ENCODE measurements at places on chromosomes 1 and 21.

- H3K36me3 ChIP-seq = no peaks in the 10 kb centered on the region
- H3K27me3 ChIP-seq = no peaks in the 10 kb centered on the region
- no peak for DNase-seq
- H3K4me1 ChIP-seq = peaks cover 32% of the 10 kb centered on the region
Measured at GRCh38 chr1:70211541-70211940, 6.2 kb upstream of the LRRC40 start.

GRCh38 chr1:95035536-95035935 lies 37.2 kb downstream of the ALG14 start:
- no peak for DNase-seq
- no peak overlapping the region for H3K27ac ChIP-seq
- no peak overlapping the region for H3K4me3 ChIP-seq

DNA sequence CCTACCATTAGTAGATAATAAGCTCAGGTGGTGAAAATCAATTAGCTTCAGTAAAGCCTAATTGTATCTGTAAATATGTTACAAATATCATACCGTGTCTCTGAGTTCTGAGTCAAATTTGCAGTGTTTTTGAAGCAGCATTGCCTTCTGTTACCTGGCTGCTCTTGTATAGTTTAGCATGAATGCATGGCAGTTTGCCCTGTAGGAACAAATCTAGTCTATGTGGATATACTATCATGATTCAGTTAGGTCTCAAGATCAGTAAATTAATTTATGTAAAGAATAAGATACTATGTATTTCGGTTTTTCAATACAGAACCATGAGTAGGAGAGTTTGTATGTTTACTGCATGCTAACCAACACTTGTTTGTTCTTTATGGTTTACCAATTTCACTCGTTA lies 240.6 kb upstream of the C1orf105 start:
- H3K4me3 ChIP-seq = no peak overlapping the region
- H3K36me3 ChIP-seq = no peaks in the 10 kb centered on the region
- no peaks in the 10 kb centered on the region for H3K4me1 ChIP-seq
- no peak for DNase-seq
- H3K27me3 ChIP-seq = no peaks in the 10 kb centered on the region

DNA sequence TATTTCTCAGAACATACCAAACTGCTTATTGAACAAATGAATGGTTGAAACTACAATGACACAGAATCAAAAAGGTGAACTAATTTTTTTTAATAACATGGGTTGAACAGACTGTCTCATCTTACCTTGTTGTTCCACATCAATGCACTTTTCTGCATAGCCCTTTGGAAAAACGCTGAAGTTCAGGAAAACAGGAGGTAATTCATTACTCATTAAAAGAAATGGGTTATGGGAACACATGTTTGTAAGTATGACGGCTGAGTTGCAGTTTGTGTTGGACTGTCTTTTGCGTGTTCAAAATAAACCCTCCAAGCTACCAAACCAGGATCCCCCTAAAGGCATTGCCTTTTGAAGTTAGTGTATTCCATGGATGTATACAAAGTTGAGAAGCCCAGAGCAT lies 514.9 kb upstream of the PKN2 start:
- no peaks in the 10 kb centered on the region for H3K27me3 ChIP-seq
- no peak for DNase-seq
- no peak overlapping the region for H3K27ac ChIP-seq
- H3K4me3 ChIP-seq = no peak overlapping the region
- no peaks in the 10 kb centered on the region for H3K4me1 ChIP-seq

- H3K36me3 ChIP-seq = no peaks in the 10 kb centered on the region
- DNase-seq = no peak
- H3K4me3 ChIP-seq = no peak overlapping the region
- H3K4me1 ChIP-seq = no peaks in the 10 kb centered on the region
- no peaks in the 10 kb centered on the region for H3K27me3 ChIP-seq
- H3K27ac ChIP-seq = no peak overlapping the region
Measured at GRCh38 chr1:86933562-86934377, 19.3 kb downstream of the HS2ST1 start.

DNA sequence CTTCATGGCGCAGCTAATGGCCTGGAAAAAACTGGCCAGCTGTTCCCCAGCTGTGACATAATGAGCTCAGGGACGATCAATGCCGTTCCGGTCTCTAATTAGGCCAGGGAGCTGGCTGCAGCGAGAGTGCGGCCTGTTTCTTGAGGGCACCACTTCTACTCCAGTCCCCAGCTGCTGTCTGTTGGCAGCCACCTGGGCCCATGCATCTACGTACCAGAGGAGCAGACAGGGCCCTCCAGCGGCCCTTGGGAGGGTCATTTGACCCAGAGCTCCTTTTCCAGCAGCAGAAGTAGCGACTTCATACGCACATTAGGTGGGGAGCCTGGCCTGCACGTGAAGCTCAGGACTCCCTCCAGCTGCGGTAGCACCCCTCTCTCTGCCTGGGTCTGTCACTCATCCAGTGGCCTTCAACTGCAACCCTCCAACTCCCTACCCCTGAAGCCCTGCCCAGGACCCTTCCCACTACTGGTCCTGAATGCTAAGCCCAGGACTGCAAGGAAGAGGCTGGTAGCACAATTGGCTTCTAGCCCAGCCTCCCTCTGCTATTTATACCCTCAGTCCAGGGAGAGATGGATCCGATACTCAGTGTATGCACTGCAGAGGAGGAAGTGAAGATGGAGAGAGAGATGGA lies 9.1 kb upstream of the GPR61 start:
- DNase-seq = no peak
- peaks cover 17% of the 10 kb centered on the region for H3K4me1 ChIP-seq
- H3K27me3 ChIP-seq = no peaks in the 10 kb centered on the region
- H3K36me3 ChIP-seq = no peaks in the 10 kb centered on the region
- no peak overlapping the region for H3K27ac ChIP-seq
- H3K4me3 ChIP-seq = no peak overlapping the region

- peaks cover 18% of the 10 kb centered on the region for H3K4me1 ChIP-seq
- H3K4me3 ChIP-seq = no peak overlapping the region
- H3K27ac ChIP-seq = no peak overlapping the region
- no peaks in the 10 kb centered on the region for H3K36me3 ChIP-seq
Measured at GRCh38 chr1:211637066-211637465, 38.4 kb downstream of the NEK2 start.

- H3K4me1 ChIP-seq = peaks cover 36% of the 10 kb centered on the region
- no peaks in the 10 kb centered on the region for H3K36me3 ChIP-seq
- no peak for DNase-seq
- H3K27ac ChIP-seq = no peak overlapping the region
Measured at GRCh38 chr1:197908716-197909220, 6.3 kb downstream of the C1orf53 start.

GRCh38 chr1:145995148-145995881 lies 1.1 kb downstream of the TXNIP start:
- H3K4me1 ChIP-seq = peaks cover 41% of the 10 kb centered on the region
- peak; percentile 34 for DNase-seq
- no peaks in the 10 kb centered on the region for H3K27me3 ChIP-seq
- peak overlapping the region; percentile 93 for H3K27ac ChIP-seq
- H3K4me3 ChIP-seq = peak overlapping the region; percentile 91

DNA sequence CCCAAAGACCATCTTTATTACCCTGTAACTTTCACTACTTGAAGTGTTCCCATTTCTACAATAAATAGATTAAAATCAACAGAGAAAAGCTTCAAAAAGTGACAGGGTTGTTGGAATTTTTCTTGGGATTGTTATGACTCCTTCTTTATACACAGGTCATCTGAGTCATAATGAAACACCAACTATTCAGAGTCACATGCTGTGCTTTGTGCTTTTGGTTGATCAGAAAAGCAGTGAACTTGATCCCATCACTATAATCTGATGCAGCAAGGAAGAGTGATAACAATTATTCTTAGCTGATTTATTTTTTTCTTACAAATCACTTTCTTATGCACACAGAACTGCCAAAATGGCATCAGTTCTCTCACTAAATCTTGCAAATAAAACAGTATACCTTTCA lies 422.9 kb downstream of the PTBP2 start:
- H3K27me3 ChIP-seq = no peaks in the 10 kb centered on the region
- H3K27ac ChIP-seq = no peak overlapping the region
- no peak overlapping the region for H3K4me3 ChIP-seq
- no peaks in the 10 kb centered on the region for H3K36me3 ChIP-seq
- H3K4me1 ChIP-seq = peaks cover 25% of the 10 kb centered on the region

DNA sequence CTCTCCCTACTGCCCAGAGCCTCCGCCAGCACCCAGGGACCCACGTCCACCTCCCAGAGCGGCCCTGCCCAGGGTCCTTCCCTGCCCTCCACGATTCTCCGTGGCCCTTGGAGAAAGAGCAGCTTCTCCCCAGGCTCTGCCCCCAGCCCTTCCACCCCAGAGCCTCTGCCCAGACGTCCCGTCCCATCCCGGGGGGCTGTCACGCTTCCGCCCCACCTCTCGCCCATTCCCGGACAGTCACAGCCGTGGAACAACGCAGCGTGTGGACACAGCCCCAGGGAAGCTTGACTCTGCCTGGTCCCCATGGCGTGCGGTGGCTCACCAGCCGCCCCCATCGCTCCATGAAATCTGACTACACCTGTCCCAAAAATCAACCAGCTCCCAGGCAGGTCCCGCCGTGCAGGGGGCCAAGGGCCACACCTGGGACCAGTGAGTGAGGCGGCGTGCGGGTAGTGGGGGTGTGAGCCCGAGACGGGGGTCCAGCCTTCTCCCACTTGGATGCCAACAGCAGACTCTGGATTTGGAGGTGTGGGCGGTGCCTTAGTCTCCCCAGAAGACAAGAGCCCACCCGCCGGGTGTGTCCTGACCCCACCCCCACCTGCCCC lies 12.5 kb upstream of the TTLL10 start:
- no peak for DNase-seq
- H3K4me3 ChIP-seq = no peak overlapping the region
- peaks cover 18% of the 10 kb centered on the region for H3K4me1 ChIP-seq
- H3K27ac ChIP-seq = no peak overlapping the region
- H3K36me3 ChIP-seq = no peaks in the 10 kb centered on the region
- peaks cover 31% of the 10 kb centered on the region for H3K27me3 ChIP-seq

DNA sequence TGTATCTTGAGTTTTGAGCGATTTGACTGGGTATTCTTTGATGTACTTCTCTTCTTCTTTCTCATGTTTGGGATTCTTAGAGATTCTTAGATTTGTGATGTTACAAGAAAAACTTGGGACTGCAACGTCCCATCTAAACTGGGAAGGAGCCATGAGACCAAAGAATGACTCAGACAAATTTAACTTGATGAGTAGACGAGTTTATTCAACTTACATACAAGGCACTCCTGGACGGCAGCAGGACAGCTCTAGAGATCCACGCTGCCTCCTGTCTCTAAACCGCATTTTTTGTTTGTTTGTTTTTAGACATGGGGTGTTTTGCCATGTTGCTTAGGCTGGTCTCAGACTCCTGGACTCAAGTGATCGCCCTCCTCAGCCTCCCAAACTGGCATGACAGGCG lies 137.1 kb downstream of the PIK3R3 start:
- no peak for DNase-seq
- no peak overlapping the region for H3K27ac ChIP-seq
- H3K4me1 ChIP-seq = no peaks in the 10 kb centered on the region
- no peaks in the 10 kb centered on the region for H3K36me3 ChIP-seq

GRCh38 chr1:186193224-186193623 lies 181.8 kb downstream of the TPR start:
- H3K36me3 ChIP-seq = no peaks in the 10 kb centered on the region
- no peak overlapping the region for H3K4me3 ChIP-seq
- H3K4me1 ChIP-seq = no peaks in the 10 kb centered on the region
- DNase-seq = no peak
- H3K27ac ChIP-seq = no peak overlapping the region
- no peaks in the 10 kb centered on the region for H3K27me3 ChIP-seq

DNA sequence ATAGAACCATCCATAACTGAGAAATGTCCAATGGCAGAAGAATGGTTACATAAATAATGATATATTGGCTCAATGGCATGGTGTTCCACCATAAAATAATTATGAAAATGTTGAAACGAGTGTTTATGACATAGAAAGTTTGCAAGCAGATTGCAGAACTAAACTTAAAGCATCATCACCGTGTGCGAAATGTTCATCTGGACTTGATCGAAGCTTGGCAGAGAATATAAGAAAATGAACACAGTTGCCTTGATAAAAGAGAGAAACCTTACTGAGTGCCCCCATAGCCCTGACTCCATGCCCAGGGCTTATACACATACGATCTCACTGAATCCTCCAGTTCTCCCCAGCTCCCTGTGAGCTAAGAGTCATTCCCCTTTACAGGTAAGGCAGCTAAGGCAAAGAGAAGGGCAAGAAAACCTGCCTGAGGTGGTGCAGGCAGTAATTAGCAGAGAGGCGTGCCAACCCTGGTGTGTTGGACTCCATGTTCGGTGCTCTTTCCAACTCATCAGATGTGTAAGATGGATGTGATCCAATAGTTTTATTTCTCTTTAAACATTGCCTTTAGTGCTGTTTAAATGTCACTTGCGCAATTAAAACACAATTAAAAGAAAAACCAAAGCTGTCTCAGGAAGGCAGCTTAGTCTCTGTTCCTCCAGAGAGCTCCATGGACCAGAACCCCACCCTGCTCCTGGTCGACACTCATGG lies 21.8 kb upstream of the SPOCD1 start:
- no peaks in the 10 kb centered on the region for H3K4me1 ChIP-seq
- H3K4me3 ChIP-seq = no peak overlapping the region
- no peaks in the 10 kb centered on the region for H3K27me3 ChIP-seq
- H3K27ac ChIP-seq = no peak overlapping the region

DNA sequence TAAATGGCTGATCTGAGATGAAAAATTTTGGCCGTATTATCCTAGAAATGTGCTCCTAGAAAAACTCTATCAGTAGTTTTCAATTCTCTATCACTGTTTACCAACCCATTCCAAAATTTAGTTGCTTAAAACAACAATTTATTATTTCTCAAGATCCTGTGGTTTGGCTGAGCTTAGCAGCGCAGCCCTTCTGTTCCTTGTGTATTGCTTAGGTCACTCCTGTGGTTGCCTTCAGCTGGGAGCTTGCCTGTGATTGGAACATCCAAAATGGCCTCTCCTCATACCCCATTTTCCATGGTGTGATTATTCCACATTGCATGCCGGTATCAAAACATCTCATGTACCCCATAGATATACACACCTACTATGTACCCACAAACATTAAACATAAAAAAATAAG lies 22.8 kb upstream of the STUM start:
- no peak overlapping the region for H3K4me3 ChIP-seq
- no peak for DNase-seq
- no peaks in the 10 kb centered on the region for H3K4me1 ChIP-seq
- no peaks in the 10 kb centered on the region for H3K27me3 ChIP-seq
- no peak overlapping the region for H3K27ac ChIP-seq

All from sigmoid colon (tissue), 7 donors.